ENCODE measurements at places on chromosomes 2 and 18.
A peak's percentile ranks its signal among the peaks of the same experiment; 100 is the strongest.

GRCh38 chr2:71250935-71251334, 24.0 kb upstream of the PAIP2B start:
- DNase-seq = no peak

DNA sequence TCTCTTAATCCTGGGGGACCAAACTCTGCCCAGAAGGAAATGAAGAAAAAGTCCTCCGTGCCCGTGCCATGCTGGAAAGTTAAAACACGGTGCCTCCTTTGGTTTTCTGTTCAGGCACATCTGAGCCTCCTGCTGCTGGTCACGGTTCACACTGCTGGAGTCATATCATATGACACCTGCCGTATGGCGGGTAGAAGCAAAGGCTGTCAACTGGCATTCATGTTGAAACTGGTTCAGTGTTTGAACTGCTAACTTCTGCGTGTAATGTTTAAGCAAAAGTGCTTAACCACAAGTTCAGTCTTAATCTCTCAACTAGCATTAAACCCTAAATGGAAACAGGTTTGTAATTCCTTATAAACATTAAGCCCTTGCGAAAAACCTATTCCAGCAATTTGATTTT, 3.1 kb downstream of the STK39 start:
- DNase-seq = peak; percentile 8

DNA sequence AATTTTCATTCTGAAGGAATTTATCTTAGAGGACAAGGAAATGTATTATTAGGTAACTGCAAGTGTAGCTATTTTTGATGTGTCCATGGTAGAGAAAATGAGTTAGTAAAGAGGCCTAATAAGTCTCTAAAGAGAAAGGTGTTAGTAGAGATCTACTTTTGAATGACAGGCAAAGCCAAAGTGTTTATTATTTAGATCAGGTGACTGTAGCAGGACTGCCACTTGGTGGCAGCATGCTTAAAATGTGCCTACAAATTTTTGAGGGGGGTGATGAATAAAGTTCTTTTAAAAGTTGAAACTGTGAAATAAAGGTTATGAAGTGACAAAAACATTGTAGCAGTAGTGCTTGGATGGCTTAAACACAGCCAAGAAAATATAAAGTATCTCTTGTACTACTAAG, 421.5 kb upstream of the MEIS1 start:
- DNase-seq = no peak

DNA sequence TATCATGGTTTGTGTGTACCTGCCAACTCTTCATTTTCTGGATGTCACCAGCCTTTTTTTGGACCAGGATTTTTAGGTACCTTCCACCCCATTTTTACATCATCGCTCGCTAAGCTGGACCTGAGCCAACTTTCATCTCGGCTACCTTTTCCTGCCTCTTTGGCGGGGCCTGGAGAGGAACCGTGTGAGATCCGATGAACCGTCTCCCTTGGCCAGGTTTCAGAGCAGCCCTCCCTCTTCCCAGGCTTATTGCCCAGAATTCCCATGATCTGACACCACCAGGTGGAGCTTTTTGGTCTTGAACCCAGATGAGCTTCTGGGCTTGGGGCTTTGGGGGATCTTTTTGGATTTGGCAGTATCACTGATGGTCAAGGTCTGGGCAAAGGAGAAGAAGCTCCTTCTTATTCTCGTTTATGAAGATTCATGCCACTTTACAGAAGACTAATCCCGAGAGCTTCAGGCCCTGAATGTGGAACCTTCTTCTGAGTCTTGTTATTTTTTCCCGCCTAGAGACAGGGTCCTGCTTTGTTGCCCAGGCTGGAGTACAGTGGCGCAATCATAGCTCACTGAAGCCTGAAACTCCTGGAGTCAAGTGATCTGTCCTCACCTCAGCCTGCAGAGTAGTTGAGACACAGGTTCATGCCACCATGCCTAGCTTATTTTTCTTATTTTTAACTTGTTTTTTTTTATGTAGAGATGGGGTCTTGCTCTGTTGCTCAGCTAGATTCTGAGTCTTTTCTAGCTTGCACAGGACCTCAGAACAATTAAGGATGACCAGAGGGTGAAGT, 50.4 kb downstream of the GATA6 start:
- no peak for DNase-seq

DNA sequence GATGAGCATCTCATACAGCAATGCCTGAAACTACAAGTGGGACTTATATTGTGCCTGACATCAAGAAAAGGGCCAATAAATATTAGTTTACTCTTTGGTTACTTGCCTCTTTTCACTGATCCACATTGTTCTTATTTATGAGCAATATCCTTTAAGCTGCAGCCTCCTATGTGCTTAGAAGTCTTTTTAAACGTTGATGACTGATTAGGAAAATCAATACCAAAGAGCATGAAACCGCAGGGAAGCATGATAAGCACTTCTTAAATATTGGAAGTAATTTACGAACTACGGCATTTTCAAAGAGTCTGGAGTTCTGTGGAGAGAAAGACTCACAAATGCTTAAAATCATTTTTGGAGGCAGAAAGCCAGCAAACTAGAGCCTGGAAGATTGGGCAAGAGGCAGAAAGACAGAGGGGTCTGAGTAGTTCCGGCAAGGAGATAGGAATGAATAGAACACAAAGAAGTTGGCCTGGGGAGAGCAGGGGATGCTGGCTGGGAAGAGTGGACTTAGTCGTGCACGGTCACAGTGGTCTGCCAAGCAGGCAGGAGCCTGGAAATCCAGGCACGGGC, 122.6 kb upstream of the NOSTRIN start:
- no peak for DNase-seq

- no peak for DNase-seq
Observed at GRCh38 chr2:167489325-167489724, 601.0 kb downstream of the XIRP2 start.

- no peak for DNase-seq
Observed at GRCh38 chr2:157903151-157903550, 27.0 kb upstream of the ACVR1 start.

GRCh38 chr2:85439025-85439472, 20.5 kb downstream of the SH2D6 start:
- DNase-seq = no peak

DNA sequence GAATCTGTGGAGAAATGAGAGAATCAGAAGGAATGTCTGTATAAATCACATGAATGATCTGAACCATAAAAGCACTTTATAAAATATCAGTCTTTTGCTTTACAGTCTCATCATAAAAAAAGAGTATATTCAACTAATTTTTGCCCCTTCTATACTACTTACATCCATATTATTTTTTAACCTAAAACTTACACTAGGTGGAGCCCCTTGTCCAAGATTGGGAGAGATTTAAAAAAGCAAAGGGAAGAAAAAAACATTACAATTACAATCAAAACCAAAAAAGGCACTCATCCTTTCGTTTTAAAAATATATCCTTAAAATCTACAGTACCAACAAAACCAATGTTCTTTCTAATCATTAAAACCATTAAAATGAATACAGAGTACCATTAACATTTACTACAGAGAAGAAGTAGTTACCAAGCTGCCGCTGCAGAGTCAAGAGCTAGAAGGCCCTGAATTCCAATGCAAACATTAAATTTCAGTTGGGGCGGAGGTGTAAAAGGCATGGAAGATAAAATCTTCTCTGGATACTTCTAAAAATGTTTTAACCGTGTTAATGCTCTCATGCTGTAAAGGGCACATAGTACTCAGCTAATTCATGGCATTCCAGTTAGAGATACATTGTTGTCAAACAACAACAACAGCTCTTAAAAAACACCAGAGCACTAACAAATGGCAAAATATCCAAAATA, 56.7 kb upstream of the EPB41L3 start:
- DNase-seq = no peak

DNA sequence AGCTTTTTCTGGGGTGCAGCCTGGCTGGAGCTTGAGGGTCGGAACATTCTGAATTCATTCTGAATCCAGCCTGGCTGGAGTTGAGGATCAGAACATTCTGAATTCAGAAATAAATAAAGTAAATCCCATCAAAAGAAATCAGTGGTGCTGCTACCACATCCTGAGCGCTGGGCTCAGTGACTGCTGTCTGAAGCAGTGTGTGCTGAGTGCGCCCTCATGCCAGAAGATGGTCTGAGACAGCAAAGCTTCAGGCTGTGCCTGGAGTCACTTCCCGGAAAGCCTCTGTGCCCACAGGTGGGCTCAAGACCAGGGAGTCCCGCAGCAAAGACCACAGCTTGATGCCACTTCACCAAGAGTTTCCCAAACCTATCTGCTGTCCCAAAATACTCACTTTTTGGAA, 187.9 kb downstream of the VAPA start:
- DNase-seq = no peak

DNA sequence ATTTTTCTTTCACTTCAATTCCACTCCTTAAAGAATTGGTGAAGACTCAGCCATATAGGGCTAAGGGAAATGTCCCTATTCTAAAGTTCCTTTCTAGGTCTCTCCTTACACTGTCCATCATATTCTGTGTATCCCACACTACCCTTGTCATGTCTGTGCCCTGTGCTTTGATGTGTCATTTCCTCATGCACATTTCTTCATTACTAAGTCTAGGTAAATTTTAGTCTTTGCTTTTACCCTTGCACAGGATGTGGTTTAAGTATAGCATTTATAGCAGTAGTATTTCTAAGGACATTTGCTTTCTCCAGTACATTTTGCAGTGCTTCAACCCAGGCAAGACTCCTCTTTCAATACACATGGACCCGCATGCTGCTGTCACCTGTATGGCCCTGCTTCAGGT, 221.5 kb upstream of the ACVR2A start:
- no peak for DNase-seq

DNA sequence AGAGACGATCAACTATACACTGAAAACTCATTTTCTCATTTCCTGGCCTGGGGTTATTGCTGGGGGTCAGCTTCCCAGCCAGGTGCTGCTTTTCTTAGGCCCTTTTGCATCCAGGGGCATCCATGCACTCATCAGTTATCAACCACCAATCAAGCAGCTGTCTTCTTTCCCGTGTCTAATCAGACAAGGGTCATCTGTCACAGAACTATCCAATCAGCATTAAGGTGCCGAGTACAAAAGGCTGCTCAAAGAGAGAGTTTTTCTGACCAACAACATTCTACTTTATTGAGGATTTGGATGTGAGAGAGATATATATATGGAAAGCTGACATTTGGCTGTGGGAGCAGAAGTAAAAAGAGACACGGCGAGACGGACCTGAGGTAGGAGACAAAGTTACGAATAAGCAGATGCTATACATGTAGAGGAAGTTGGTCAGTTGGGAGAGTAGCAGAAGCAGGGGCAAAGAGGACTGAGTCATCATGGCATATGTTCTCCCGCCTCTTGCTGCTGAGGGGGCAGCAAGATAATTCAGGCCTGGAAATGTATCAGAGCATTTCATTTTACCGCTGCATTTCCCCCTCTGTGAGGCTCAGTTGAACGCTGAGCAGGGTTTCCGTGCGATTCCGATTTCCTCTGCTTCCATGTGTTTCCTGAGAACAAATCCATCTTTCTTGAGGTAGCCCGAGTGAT, 129.3 kb downstream of the NUP35 start:
- DNase-seq = no peak

GRCh38 chr2:238103465-238104225, 3.5 kb downstream of the ESPNL start:
- DNase-seq = no peak

- no peak for DNase-seq
Observed at GRCh38 chr2:88753833-88754584, 62.5 kb downstream of the RPIA start.

GRCh38 chr18:8049147-8049546, 482.0 kb downstream of the PTPRM start:
- no peak for DNase-seq

DNA sequence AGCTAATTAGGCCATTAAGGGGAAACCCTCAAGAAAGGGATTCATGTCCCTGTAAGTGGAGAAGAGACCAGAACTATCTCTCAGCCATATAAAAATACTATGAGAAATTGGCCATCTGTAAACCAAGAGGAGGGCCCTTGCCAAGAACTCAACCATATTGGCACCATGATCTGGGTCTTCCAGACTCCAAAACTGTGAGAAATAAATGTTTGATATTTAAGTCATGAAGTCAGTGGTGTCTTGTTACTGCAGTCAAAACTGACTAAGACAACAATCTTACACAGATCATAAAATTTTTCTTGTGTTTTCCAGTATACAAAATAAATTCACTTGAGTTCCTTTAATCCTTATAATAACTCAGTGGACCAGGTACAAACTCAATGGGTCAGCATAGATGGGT, 589.8 kb upstream of the CDH2 start:
- DNase-seq = no peak

DNA sequence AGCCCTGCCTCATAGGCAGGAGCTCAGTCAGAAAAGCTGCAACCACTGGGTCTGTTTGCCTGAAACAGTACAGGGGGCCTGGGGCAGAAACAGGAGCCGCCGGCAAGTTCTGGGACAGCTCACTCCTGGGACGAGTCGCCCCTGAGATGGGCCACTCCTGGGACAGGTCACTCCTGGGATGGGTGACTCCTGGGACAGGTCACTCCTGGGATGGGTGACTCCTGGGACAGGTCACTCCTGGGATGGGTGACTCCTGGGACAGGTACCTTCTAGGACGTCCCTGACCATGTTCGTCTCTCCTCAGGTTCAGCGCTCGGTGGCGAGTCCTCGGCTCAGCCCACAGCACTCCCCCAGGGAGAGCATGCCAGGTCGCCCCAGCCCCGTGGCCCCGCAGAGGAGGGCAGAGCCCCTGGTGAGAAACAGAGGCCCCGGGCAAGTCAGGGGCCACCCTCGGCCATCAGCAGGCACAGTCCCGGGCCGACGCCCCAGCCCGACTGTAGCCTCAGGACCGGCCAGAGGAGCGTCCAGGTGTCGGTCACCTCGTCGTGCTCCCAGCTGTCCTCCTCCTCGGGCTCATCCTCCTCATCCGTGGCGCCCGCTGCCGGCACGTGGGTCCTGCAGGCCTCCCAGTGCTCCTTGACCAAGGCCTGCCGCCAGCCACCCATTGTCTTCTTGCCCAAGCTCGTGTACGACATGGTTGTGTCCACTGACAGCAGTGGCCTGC, 51.8 kb downstream of the NTSR2 start:
- DNase-seq = no peak

GRCh38 chr2:90076311-90076710, 1384.8 kb downstream of the RPIA start:
- no peak for DNase-seq

DNA sequence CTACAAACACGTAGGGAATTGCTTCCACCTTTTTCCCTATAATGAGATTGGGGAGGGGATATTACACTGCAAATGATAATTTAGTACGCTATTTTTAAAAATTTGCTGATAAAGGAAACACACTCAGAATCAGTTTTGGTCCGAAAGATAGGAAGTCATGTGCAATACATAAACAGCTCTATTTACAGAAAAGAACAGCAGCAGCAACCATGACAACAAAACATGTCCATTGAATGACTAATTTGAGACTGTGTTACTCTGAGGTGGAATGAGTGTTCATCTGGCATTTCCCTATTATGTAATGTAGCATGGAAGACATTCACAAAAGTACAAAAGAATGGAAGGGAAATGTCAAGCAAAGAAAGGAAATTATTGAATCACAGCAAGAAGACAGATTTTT, 337.2 kb downstream of the NBAS start:
- DNase-seq = no peak

- DNase-seq = no peak
Observed at GRCh38 chr2:48749291-48750127, 6.0 kb downstream of the LHCGR start.

- DNase-seq = no peak
Observed at GRCh38 chr2:39447266-39448168, 10.4 kb upstream of the MAP4K3 start.
